Neural crest cell (in vitro differentiated cells): ENCODE measurements at places on chromosomes 4 and X. TPM values are rescaled to one million over a fixed set of nuclear protein-coding genes. Genes with fewer than 3 reads are reported as not detected.

Gene ATOH1
- total RNA-seq, result not detected in 2 replicates

Gene MAGEA11
- total RNA-seq, result not detected in 2 replicates

Gene HSFX2
- not detected in 2 replicates for total RNA-seq

Gene SH3RF1
- total RNA-seq, result 18.6 and 21.2 TPM in 2 replicates

Gene CABS1
- not detected in 2 replicates for total RNA-seq

Gene SFRP2
- total RNA-seq, result 197 and 203 TPM in 2 replicates

Gene GRIA2
- 2.7 and 2.9 TPM in 2 replicates for total RNA-seq

Gene NCAPG
- 75.8 and 79.6 TPM in 2 replicates for total RNA-seq

Gene ARHGAP6
- 2.3 and 2.7 TPM in 2 replicates for total RNA-seq

Gene PAK3
- 11.9 and 12.3 TPM in 2 replicates for total RNA-seq

Gene RTL5
- total RNA-seq, result 21.7 and 23.0 TPM in 2 replicates

Gene BRCC3
- total RNA-seq, result 31.4 and 36.0 TPM in 2 replicates

Gene ARMCX1
- 30.0 and 30.6 TPM in 2 replicates for total RNA-seq

- no peaks in the 10 kb centered on the region for H3K4me1 ChIP-seq
- no peak overlapping the region for H3K27ac ChIP-seq
Measured at GRCh38 chr4:94126669-94127068, 81.0 kb upstream of the SMARCAD1 start.

GRCh38 chrX:39477762-39478120, 620.0 kb downstream of the BCOR start:
- no peaks in the 10 kb centered on the region for H3K36me3 ChIP-seq
- H3K27me3 ChIP-seq, result no peaks in the 10 kb centered on the region
- peak overlapping the region; percentile 42 for H3K4me3 ChIP-seq
- peak overlapping the region; percentile 76 for H3K27ac ChIP-seq
- peaks cover 38% of the 10 kb centered on the region for H3K4me1 ChIP-seq

- no peak overlapping the region for H3K4me3 ChIP-seq
- H3K36me3 ChIP-seq, result peaks cover 7% of the 10 kb centered on the region
- H3K27me3 ChIP-seq, result no peaks in the 10 kb centered on the region
- no peak overlapping the region for H3K27ac ChIP-seq
- H3K4me1 ChIP-seq, result peaks cover 12% of the 10 kb centered on the region
- no peak for DNase-seq
Measured at GRCh38 chrX:50068893-50069292, 131.9 kb downstream of the AKAP4 start.

DNA sequence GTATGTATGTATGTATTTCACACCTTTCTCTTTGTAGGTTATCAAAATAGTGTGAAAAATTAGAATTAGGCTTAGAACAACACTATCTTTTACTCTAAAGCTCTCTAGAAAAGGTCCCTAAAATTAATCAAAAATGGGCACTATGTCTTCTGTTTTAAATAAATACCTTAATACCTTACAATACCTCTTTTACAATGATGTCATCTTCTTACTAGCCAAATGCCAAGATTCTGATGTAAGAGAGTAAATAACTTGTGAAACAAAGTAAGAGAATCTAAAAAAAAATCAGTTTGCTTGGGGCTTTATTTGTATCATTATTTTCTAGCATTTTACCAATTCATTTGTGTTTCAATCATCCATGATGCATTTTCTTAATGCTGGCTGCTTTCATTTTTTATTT, 402.2 kb upstream of the MAGEB2 start:
- no peak overlapping the region for H3K4me3 ChIP-seq
- peaks cover 3% of the 10 kb centered on the region for H3K36me3 ChIP-seq
- no peak overlapping the region for H3K27ac ChIP-seq
- no peak for DNase-seq

- no peaks in the 10 kb centered on the region for H3K36me3 ChIP-seq
- no peak overlapping the region for H3K27ac ChIP-seq
- H3K4me3 ChIP-seq, result no peak overlapping the region
- H3K4me1 ChIP-seq, result no peaks in the 10 kb centered on the region
- DNase-seq, result no peak
- H3K27me3 ChIP-seq, result no peaks in the 10 kb centered on the region
Measured at GRCh38 chrX:12197030-12197429, 58.8 kb downstream of the FRMPD4 start.

- H3K36me3 ChIP-seq, result no peaks in the 10 kb centered on the region
Measured at GRCh38 chr4:155207534-155208257, 740 bp upstream of the NPY2R start.

DNA sequence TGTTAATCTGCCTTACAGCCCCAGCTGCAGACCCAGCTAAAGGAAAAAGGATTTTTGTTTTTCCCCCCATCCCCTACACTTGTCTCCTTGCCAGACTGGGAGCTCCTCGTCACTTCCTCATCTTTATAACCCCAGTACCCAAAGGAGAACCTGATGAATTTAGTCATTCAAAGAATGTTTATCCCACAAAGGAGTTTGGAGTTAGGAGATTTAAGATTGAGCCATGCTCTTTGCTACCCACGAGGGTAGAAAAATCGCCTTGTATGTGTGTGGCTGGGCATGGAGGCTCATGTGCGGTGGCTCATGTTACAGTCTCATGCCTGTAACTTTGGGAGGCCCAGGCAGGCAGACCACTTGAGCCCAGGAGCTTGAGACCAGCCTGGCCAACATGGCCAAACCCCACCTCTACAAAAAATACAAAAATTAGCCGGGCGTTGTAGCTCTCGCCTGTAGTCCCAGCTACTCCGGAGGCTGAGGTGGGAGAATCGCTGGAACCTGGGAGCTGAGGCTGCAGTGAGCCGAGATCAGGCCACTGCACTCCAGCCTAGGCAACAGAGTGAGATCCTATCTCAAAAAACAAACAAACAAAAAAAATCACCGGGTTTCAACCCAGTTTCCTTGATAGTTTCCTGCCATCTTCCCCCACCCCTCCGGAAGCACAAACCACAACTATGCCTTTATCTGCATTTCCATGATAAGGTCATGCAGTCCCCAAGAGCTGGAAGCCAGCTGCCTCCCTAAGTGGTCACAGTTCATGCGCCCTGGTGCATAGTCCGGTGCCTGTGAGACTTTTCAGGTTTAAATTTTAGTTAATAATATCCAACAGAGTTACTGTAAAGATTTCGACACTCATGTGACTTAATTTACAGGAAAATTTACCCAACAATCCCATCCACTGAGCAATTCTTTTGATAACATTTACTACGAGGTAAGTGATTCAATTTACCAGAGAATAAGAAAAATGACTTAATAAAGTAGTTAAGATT, 1.5 kb downstream of the CFAP97 start:
- DNase-seq, result no peak
- H3K4me3 ChIP-seq, result peak overlapping the region; percentile 98
- H3K27me3 ChIP-seq, result no peaks in the 10 kb centered on the region
- H3K36me3 ChIP-seq, result no peaks in the 10 kb centered on the region
- H3K27ac ChIP-seq, result no peak overlapping the region

DNA sequence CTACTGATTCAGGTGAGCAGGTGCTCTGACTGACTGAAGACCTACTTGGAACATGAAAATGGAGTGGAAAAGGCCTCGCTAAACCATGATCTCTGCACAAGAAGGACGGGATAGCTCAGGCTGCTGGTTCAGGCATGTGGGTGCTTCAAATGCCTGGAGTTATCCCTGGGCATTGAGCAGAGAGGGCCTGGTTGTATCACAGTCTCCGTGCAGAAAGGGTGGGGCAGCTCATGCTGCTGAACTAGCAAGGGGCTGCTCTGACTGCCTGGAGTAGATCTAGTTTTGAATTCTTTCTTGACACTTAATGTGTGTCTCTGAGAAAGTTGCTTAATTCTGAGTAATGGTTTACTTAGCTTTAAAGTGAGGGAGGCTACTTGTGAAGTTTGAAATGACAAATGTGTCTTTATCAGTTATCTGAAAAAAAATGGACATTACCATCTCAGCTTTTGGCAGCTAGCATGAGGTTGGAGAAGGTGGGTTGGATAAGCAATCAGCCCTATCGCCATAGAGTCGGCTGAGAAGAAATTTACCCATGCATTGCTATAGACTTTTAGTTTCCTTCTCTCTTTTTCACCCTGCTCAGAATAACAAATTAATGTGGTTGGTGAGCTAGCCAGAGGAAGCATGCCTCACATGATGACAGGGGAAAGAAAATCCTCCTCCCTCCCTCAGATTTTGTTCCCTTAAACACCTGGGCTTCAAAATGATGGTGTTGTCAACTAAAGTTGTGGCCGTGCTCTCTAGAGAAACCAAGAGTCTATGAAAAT, 832.4 kb downstream of the STIM2 start:
- no peak overlapping the region for H3K27ac ChIP-seq
- no peak overlapping the region for H3K4me3 ChIP-seq
- no peaks in the 10 kb centered on the region for H3K27me3 ChIP-seq
- peaks cover 15% of the 10 kb centered on the region for H3K4me1 ChIP-seq

DNA sequence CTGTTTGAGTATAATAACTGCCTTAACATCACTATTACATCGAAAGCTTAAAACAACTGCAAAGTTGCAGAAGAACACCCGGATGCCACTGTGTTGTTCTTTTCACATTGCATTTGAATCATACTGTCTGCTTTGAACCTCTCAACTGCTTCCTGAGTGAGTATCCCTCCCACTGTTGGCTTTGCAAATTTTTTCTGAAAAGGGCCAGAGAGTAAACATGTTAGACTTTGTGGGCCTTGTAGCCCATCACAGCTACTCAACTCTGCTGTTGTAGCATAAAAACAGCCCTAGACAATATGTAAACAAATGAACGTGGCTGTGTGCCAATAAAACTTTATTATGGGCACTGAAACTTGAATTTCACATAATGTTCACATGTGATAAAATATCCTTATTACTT, 76.1 kb downstream of the NSG1 start:
- peaks cover 29% of the 10 kb centered on the region for H3K36me3 ChIP-seq
- H3K4me3 ChIP-seq, result no peak overlapping the region
- peaks cover 7% of the 10 kb centered on the region for H3K4me1 ChIP-seq
- no peaks in the 10 kb centered on the region for H3K27me3 ChIP-seq
- DNase-seq, result no peak

DNA sequence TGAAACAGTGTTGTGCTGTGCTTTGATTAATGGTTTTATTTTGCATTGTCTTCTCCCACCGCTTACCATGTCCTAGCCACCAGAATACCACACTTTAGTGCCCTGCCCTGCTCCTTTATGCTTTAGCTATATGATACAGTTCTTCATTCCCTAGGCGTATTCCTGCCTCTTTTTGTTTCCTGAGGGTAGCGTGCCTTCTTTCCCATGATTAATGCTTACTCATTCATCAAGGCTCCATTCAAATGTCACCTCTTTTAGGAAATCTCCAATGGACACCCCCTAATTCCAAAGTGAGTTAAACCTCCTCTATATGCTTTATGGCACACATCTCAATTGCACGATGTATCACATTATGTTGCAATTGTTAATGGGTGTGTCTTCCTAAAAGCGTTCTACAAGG, 46.3 kb downstream of the SPANXD start:
- no peaks in the 10 kb centered on the region for H3K4me1 ChIP-seq
- H3K27ac ChIP-seq, result no peak overlapping the region
- no peaks in the 10 kb centered on the region for H3K36me3 ChIP-seq
- no peak overlapping the region for H3K4me3 ChIP-seq
- H3K27me3 ChIP-seq, result no peaks in the 10 kb centered on the region
- DNase-seq, result no peak

DNA sequence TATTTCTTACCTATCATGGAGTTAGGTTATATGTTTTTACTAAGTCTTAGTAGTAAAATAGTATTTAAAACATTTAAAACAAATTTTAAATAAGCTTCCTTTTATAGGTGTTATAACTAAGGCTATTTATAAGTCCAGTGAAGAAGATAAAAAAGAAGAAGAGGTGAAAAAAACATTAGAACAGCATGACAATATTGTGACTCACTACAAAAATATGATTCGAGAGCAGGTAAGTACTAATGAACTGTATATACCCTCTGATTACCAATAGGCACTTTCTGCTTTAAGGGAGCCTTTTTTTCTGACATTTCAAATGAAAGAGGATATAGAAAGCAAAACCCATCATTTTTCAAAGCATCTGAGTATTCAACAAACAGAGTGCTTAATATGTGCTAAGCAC, 76.6 kb downstream of the USO1 start:
- no peaks in the 10 kb centered on the region for H3K27me3 ChIP-seq
- no peak for DNase-seq
- peaks cover 5% of the 10 kb centered on the region for H3K36me3 ChIP-seq
- no peak overlapping the region for H3K4me3 ChIP-seq
- no peaks in the 10 kb centered on the region for H3K4me1 ChIP-seq

DNA sequence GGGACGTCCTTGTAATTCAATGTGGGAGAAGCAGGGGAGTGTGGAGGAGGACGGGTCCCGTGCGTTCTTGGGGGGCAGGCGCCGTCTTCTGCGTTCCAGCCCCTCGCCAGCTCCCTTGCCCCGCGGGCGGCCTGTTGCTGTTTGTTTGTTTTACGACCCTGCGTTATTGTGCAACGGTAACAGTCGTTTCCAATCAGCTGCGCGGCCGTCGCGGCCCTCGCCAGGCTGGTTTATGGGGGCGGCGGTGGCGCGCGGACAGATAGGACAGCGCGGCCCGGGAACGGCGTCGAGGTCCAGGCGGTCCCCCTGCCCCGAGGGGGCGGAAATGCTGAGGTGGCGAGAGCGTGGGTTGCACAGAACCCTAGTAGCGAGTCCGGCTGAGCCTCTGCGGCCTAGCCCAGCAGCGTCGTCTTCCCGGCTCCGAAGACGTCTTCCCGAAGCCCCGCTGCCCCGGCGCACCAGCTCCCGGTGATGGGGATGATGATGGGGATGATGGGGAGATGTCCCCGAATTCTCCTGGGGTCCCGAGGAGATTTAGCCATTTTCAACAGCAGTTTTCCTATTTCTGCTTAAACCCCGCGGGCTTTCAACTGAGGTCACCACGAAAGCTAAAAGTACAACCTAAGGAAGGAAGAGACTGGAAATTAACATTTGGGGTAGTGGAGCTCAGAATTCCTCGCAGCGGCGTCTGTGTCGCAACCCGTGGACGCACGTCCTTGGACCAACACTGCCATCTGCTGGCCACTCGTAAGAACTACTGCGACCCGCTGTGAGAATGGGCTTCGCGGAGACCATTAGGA, 4.8 kb downstream of the PDGFRA start:
- peak; percentile 74 for DNase-seq
- peak overlapping the region; percentile 87 for H3K4me3 ChIP-seq
- peaks cover 81% of the 10 kb centered on the region for H3K27me3 ChIP-seq
- H3K36me3 ChIP-seq, result no peaks in the 10 kb centered on the region
- H3K27ac ChIP-seq, result no peak overlapping the region

- no peaks in the 10 kb centered on the region for H3K36me3 ChIP-seq
- H3K4me1 ChIP-seq, result peaks cover 20% of the 10 kb centered on the region
- no peak overlapping the region for H3K4me3 ChIP-seq
- no peak for DNase-seq
- no peak overlapping the region for H3K27ac ChIP-seq
- no peaks in the 10 kb centered on the region for H3K27me3 ChIP-seq
Measured at GRCh38 chrX:139025816-139026215, 314.3 kb upstream of the FGF13 start.
